ENCODE measurements at places on chromosomes 2 and 18. TPM values are rescaled to one million over a fixed set of nuclear protein-coding genes. Genes with fewer than 3 reads are reported as not detected.

- DNase-seq, result no peak
These were observed 27.6 kb downstream of the BCL2L11 start for GRCh38 chr2:111148225-111148873.

LIMS4 gene
- total RNA-seq, result 0.57 TPM

SPAST gene
- 33.6 TPM for total RNA-seq

DNA sequence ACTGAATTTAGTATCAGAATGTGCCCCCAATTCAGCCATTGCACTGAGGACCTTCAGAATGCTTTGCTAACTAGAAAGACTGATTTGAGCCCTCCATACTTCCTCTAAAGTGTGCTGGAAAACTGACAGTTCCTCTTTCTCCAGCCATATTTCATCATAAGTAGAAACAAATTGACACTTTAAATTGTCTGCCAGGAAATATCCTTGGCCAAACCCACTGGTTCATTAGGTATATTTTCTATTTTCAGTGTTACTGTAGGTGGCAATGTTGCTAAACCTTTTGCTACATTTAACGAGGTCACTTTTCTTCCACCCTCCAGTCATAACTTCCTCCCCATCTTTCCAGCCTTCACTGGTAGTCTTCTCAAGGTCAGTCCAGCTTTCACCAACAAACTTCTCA, 21.5 kb downstream of the SP5 start:
- DNase-seq, result no peak

DNA sequence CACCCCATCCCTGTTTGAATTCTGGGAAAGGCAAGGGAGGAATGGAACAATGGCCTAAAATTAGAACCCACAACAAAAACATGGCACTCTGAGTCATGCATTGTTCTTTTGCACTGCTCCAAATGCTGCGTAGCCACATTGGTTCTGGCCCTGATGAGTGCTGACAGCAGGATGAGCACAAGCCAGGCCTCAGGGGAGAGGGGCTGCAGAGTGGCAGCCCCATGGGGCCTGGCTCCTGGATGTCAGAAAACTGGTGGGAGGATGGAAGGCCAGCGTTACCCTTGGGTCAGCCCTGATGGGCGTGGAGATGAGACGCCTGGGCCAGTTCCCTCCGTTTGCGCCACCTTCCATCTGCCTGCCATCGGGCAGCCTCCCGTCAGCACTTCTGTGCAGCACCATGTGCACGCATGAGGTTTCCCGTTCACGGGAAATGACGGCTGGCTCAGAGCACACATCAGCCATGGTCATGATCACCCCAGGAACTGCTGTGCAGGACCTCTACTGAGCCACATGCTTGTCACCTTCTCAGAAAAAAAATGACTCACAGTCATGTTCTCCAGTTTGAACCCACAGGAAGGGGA, 65.6 kb downstream of the CYP26B1 start:
- no peak for DNase-seq

DNA sequence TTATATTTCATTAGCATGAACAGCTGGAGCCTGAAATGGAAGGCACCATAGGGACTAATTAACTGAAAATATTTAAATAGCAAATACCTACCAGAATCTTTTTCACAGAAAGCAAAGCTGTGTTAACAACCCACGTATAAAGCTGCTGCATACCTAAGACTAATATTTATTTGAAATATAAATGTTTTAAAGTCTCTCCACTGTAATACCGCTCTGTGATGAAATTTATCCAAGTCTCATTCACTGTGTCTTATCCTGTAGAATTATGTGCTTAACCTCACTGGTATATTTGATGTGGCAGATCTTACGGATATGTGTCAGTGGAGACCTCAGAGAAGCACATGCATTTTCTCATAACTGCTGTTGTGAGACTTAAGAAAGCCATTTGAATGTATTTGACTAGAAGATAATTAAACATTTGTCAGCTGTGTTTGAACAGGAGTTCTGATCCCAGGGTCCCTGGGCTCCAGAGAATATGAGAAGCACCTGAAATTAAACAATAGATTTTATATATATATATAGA, 373.3 kb downstream of the ZNF804A start:
- DNase-seq, result no peak

NCKAP5 gene
- total RNA-seq, result not detected

DNA sequence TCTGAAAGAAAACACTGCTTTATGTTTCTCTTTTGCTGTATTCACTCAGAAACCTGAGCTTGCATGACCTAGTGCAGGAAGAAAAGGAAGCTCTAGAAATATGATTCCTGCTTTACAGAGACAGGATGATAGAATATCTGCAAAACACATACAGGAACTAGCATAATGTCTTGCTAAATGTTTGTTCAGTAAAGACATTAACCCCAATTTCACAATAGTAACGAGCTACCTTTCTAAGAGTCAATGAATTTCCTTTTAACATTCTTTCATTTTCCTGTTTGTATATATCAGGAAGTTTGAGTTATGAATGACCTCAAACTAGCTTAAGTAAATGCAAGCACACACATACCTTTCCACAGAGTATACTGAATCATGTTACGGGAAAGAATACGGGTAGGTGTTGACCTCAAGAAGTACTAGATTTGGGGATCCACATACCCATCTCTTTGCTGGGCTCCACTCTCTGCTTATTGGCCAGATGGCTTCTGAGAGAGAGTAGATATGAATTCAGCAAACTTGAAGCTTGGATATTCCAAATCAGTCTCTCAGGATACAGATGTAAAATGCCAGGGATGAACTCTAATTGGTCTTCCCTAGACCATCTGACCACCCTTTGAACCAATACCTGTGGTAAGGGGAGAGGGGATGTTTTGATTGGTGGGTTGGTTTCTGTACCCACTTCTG, 18.2 kb upstream of the ACSL3 start:
- DNase-seq, result no peak

- DNase-seq, result no peak
These were observed 231.1 kb downstream of the LDLRAD4 start for GRCh38 chr18:13449651-13450050.

- DNase-seq, result no peak
These were observed 212.3 kb downstream of the HDAC4 start for GRCh38 chr2:239188536-239188935.

FHOD3 gene
- 2.5 TPM for total RNA-seq

DNA sequence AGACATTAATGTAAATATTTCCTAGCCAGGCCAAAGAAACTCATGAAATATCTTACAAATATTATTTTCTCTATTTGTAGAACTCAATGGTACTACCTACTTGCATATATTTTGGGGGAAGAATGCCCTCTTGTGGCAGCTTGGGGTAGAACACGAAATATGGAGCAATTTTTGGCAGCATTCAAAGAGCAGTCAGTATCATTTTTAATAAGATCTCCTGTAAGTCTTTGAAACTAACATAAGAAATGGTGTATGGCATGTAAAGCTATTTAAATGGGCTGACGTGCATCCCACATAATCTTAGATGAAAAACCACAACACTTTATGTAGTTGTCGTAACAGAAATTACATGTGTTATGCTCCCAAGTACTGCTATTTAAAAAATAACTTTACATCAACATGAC, 62.3 kb upstream of the CCDC195 start:
- DNase-seq, result peak; percentile 73

DNA sequence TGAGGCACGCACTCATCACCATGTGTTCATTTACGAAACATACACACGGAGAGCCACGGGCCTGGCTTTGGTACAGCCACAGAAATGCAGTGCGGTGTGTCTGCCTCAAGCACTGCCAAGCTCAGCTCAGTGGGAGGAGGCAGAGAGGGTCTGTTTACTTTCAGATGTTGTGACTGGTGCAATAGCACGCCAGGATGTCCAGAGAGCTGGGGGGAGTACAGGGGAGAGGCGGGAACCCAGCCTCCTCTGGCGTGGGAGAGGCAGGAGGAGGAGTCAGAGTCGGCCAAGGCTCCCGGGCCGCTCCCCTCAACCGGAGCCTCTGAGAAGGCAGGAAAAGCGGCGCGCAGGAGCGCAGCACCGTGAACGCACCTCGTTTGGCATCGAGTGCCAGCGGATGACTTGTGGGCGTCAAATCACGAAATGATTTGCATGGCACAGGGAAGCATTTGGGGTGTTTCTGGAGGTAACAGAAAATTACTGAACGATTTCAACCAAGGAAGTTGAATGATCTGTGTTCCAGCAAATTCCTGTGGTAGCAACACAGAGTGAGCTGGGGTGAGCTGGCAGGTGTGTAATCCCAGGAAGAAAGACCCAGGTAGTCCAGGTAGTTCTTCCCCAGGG, 143.0 kb downstream of the ZNF516 start:
- no peak for DNase-seq

- no peak for DNase-seq
These were observed 33.6 kb upstream of the LRP2 start for GRCh38 chr2:169395821-169396374.

IL36B gene
- total RNA-seq, result not detected

- peak; percentile 13 for DNase-seq
These were observed 399.3 kb downstream of the LRATD1 start for GRCh38 chr2:15031745-15032240.

DNA sequence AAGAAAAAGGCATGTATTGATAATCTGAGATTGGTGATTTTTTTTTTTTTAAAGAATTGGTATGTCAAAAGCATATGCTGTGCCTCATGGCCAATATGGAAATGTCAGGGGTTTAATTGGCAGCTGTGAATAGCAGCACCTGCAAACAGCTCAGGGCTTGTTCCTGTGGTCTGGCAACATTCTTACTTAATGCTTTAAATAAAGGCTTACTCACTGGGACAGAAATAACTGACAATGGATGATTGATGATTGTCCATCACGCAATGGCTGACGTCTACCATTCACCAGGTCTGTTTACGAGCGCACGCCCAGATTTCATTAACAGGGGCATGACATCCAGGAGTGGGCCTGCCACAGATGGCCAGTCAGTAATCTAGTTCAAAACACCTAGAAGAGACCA, 66.7 kb downstream of the ETAA1 start:
- no peak for DNase-seq

TFPI gene
- not detected for total RNA-seq

GRCh38 chr2:173997269-173997668, 32.1 kb upstream of the SP3 start:
- peak; percentile 79 for DNase-seq

- no peak for DNase-seq
These were observed 27.7 kb downstream of the TMEM182 start for GRCh38 chr2:102789349-102790090.

- peak; percentile 93 for DNase-seq
These were observed 19.4 kb upstream of the DUSP2 start for GRCh38 chr2:96164459-96165184.

DNA sequence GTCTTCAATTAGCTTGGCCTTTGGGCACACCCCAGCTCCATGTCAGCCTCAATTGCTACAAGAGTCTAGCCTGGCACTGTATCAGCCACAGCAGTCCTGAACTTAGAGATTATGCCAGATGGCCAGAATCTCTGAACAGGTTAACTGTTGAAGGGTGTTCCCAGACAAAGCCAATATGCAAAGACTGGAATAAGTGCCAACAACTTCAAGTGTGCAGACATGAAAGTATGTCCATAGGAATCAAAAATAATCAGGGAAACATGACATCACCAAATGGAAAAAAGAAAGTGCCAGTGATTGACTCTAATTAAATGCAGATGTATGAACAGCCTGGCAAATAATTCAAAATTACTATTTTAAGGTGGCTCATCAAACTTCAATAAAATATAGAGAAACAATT, 98.5 kb upstream of the DOCK10 start:
- DNase-seq, result no peak

GRCh38 chr2:72794572-72794971, 31.3 kb downstream of the EXOC6B start:
- DNase-seq, result no peak

TCF23 gene
- not detected for total RNA-seq

- no peak for DNase-seq
These were observed 93.8 kb upstream of the CXCR4 start for GRCh38 chr2:136211701-136212100.

DNA sequence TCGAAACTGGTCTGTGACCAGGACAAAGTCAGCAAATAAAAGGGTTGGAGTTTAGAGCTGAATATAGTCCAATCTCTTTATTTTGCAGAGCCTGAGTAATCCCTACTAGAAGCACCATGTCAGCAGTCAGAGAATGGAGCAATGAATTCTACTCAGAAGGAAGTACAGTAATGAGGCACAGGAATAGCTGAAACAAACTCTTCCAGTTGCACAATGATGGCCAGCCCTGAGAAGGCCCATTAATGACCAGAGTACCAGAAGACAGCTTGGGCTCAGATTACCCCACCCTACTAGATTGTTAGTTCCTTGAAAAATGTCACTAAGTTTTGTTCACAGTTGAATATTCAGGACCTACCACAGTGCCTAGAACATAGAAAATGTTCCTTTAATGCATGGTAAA, 40.3 kb upstream of the SCG2 start:
- no peak for DNase-seq

DNA sequence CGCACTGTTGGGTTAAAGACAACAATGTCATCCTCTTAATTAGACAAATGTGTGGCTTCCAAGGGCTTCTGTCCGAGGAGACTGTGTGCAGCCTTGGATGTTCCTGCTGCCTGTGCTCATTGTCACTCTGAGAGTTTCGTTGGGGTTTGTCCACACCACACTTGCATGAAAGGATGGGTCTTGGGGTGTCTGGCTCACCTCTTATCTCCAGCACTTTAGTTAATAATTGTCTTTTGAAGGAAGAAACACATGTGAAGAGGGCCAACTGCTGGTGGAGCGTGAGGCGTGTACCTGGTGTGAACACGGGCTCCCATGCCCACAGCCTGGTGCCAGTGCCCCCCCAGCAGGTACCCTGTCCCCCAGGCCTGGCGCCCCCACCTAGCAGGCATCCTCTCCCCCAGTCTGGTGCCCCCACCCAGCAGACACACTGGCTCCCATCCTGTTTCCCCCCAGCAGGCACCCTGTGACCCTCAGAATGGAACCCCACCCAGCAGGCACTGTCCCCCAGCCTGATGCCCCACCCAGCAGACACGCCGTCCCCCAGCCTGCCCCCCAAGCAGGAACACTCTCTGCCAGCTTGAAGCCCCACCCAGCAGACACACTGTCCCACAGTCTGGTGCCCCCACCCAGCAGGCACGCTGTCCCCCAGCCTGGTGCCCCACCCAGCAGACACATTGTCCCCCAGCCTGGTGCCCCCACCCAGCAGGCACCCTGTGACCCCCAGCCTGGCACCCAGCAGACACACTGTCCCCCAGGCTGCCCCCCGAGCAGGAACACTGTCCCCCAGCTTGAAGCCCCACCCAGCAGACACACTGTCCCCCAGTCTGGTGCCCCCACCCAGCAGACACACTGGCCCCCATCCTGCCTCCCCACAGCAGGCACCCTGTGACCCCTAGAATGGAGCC, 96.3 kb upstream of the TMEM18 start:
- DNase-seq, result no peak

All from OCI-LY7 (cell line).